ENCODE measurements at places on chromosomes 13 and 19.

DNA sequence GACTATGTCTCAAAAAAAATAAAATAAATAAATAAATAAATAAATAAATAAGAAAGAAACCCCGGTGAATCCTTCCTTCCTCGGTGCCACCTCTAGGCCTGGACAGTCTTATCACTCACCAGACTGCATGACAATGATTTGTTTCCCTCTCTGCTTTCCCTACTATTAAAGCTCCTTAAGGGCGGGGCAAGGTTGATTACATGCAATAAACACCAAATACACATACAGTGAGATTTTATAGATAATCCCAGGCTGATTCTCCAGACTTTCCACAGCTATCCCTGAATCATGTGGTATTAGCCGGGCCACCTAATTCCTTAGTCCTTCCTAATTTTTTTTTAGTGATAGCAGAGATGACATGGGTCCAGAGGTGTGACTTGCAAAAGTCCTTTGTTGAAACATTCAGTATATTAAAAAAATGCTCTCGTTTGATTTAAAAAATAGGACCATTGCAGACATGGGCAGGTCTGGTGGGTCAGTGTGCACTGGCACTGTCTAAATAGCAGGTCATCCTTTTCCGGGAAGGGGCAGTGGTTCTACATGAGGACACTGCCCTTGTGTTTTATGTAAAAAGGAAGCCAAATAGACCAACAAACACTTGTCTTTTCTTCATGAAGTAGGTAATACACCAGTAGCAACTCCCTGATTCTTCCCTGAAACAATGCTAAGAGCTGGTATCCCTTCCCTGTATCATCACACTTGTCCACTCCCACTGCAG, 14.5 kb downstream of the EBPL start:
- no peak for DNase-seq

DNA sequence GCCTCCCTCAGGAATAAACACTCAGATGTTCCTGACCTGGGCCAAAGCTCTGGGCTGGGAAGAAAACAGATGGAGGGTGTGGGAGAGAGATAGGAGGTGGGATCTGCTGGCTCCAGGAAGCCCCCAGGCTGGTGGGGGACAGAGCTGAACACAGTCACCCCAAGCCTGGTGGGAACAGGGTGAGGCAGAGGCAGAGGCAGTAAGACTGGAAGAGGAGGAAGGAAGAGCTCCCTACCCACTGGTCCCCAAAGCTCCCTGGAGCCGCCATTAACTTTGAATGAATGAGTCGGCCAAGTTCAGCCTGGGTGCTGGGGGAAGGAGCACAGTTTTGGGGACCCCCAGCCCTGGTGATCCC, 801 bp upstream of the KCNN1 start:
- DNase-seq = no peak

DNA sequence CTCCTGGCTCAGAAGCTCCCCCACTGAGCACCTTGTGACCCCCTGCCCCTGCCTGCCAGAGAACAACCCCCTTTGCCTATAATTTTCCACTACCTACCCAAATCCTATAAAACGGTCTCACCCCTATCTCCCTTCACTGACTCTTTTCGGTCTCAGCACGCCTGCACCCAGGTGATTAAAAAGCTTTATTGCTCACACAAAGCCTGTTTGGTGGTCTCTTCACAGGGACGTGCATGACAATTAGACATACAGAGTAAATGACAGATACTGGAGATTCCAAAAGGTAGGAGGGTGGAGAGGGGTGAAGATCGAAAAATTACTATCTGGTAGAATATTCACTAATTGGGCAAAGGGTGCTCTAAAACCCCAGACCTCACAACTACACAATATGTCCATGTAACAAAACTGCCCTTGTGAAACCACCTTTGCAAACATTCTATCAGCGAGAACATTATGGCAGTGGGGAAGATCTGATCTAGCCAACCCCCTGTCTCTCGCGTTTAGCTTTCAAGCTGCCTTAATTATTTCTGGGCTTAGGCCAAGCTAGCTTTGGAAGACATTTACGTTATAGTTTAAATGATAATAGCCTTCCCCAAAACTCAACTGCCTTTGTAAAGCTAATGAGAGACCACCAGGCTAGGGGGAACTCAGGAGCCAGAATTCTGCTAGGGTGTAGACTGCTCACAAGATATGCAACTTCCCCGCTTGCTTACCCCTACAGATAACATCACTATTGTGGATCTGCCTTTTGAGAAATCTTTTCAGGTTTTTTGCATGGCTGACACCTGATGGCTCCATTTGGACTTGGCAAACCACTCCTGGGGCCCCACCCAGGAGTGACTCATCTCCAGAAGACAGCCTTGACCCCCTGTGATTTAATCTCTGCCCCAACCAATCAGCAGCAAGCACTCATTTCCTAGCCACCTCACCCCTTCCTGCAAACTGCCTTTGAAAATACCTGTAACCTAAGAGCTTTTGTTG, 1534.0 kb upstream of the SPRY2 start:
- DNase-seq = no peak

- DNase-seq = no peak
Observed at GRCh38 chr19:44856421-44857083, 10.5 kb downstream of the NECTIN2 start.

DNA sequence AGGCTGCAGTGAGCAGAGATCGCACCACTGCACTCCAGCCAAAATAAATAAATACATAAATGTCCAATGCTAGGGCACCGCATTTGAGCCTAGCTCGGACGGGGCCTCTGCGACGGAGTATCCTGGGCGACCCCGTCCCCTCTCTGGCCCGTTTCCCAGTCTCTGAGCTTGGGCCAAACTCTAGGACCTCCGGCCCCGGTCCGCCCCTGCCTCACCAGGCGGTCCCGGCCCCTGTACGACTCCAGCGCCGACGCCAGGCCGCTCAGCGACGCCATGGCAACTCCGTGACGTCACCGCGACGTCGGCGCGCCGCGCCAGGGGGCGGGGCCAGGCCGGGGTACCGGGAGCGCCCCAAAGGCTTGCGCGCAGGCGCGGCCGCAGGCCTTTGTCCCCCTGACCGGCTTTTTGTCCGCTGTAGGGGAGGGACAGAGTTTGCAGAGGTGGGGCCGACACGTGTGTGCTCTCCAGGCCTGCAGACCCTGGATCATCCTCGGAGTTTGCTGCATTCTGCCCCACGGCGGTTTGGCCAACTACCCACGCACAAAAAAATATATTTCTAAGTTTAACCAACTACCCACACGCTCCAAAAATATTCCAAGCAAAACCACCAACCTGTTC, at the start of gene PEX11G:
PEX11G (minus strand) TSS at position 300 of the 618 bp plus-strand sequence; CDS start at position 275, 25 bp downstream.
- DNase-seq = peak; percentile 87

GRCh38 chr13:108155185-108156106, 59.9 kb downstream of the LIG4 start:
- DNase-seq = peak; percentile 16

- DNase-seq = no peak
Observed at GRCh38 chr19:47111006-47111621, 2.5 kb downstream of the ZC3H4 start.

DNA sequence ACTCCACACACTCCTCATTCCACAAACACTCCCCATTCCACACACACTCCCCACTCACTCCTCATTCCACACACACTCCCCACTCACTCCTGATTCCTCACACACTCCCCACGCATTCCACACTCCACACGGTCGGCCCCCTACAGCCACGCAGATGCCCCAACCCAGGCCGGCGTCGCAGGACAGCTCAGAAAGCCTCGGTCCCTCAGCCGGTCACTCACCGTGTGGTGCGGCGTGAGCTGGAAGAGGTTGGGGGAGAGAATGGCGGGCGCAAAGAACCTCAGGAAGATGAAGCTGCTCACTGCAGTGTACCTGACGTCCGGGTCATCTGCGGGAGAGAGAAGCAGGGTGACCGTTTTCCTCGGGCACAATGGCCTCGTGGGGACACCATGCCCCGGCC, 39.0 kb upstream of the C13orf46 start:
- DNase-seq = no peak

DNA sequence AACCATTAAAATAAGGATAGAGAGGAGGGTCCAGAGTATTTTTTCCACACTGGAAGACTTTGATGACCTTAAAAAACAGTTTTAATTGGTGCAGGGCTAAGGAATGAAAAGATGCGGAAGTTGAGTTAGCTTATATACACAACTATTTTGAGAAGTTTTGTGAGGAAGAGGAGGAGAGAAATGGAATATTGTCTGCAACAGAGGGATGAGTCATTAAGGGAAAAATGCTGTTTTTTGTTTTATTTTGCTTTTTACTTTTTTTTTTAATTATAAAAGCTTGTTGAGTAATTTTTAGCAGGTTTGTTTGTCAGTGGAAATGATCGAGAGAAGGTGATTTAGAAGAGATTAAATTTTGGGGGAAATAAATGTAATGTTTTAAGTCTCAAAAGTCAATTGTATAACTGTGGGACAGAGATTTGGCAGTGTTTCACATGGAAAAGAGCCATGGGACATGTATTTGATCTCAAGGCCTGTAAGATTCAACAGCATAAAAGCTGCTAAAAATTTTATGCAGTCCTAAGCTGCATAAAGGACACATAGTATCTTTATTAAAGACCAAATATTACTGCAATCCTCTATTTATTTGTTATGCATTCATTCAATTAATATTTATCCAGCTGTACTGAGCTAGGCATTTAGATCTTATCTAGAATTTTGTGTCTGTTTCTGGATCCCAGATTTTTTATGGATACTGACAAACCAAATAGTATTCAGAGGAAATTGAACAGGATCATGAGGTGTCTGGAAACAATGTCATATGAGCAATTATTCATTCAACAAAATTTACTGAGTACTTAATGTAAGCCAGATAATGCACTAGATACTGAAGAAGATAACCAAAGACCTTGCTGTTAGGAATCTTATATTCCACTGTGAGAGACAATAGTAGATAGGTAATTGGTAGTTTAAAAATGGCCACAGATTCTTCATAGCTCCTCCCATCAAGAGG, 72.7 kb downstream of the DNAJC15 start:
- no peak for DNase-seq

GRCh38 chr13:51004918-51005460, 95.4 kb downstream of the RNASEH2B start:
- no peak for DNase-seq

- no peak for DNase-seq
Observed at GRCh38 chr13:101545521-101545920, 93.0 kb downstream of the ITGBL1 start.

GRCh38 chr19:33938821-33939220, 142.2 kb downstream of the KCTD15 start:
- DNase-seq = no peak

DNA sequence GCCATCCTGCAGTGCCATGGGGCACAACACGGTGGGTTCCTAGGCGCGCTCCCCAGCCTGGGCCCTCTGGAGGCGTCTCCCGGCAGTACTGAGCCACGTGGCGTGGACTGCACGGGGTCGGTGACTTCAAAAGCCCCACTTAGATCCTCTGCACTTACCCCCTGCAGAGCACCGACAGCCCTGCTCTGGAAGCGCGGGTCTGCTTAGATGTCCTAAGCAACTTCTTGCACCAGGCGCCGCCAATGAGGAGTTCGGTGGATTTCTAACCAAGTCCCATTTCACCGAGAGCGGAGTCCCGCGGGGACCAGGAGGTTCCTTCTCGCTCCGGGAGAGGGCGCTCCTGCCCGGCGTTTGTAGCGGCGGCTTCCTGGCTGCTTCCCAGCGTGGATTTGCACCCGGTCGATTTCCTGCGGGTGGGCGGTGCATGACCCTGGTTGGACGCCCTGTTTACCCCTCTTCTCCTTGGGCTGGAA, 25.2 kb upstream of the ZNF845 start:
- DNase-seq = no peak

- DNase-seq = peak; percentile 49
Observed at GRCh38 chr19:58346961-58347929, 6.0 kb downstream of the A1BG start.

DNA sequence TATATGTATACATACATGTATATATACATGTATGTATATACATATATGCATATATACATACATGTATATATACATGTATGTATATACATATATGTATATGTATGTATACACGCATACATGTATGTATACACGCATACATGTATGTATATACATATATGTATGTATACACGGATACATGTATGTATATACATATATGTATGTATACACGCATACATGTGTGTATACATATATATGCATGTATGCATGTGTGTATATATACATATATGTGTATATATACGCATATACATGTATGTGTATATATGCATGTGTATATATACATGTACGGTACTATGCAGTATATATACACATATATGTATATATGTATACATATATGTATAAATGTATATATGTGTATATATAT, 2.6 kb upstream of the NCR1 start:
- no peak for DNase-seq

DNA sequence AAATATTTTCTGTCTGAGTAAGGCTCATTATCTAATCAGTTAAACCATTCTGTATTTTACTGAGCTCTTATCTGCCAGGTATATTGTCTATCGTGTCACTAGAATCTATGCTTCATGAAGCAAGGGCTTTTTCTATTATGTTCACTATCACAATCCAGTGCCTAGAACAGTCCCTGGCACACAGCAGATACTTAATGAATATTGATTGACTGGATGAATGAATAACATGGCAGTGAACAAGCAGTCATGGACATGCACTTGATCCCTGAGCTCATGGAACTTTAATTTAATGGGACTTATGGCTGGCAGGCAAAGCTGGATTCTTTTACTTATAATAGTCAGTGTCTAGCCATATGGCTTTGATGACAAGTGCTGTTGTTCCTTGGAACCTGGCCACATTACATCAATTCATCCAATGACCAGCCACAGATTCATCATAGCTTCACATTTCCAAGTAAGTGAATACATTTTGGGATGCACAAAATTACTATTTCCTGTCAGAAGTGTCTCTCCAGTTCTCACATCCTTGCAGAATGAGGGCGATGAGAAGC, 214.8 kb downstream of the COG6 start:
- DNase-seq = no peak

DNA sequence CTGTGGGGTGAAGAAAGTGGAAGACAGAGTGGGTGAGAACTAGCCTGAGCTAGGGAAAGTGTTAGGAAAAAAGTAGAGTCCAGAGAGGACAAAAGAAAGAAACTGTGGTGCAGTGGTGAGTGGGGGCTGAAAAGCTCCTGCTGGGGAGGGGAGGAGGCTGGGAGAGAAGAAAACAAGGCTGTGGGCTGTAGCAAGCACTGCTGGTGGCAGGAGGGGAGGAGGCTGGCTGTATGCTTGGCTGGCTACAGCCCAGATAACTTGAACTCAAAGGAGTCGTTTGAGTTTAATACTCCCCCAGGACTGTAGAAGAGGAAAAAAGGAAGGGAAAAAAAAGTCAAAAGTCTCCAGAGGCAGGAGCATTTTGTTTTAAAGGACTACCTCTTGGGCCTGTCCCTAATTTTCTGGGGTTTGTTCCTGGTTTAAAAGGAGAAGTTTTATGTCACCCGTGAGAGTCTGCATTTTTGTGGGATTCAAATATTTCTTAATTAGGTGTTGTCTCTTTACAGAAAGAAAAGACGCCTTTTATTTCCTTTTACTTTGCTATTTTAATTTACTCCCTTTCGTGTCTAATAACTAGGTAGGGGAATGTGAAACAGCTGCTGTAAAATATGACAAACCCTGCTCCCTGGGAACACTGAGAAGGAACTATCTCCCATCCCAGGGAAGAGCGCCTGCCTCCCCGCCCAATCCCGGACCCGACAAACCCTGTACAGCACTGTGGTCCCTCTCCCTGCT, 21.7 kb downstream of the ZIC5 start:
- no peak for DNase-seq
